ENCODE measurements at places on chromosomes 7 and 10. TPM values are rescaled to one million over a fixed set of nuclear protein-coding genes. Genes with fewer than 3 reads are reported as not detected.

Gene GIMAP6
- total RNA-seq = 21.5 TPM

GRCh38 chr7:9091282-9091681 lies 657.9 kb downstream of the NXPH1 start:
- no peak for DNase-seq

DNA sequence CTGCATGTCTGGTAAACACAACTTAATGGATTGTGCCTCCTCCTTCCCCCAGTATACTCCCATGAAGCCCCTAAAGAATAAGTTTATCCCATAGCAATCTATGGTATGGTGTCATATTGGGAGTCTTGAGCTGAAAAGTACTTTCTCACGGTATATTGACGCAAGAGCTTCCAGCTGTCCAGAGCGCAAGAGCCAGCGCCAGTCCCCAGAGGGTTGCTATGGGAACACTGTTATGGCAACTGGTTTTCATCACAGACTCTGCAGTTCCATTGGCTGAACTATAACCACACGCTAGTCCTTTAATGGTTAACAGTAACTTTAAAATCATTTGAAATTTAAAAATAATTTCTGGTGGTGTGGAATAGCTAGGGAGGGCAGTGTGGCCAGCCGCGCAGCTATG lies 46.9 kb downstream of the PRPF18 start:
- no peak for DNase-seq

DNA sequence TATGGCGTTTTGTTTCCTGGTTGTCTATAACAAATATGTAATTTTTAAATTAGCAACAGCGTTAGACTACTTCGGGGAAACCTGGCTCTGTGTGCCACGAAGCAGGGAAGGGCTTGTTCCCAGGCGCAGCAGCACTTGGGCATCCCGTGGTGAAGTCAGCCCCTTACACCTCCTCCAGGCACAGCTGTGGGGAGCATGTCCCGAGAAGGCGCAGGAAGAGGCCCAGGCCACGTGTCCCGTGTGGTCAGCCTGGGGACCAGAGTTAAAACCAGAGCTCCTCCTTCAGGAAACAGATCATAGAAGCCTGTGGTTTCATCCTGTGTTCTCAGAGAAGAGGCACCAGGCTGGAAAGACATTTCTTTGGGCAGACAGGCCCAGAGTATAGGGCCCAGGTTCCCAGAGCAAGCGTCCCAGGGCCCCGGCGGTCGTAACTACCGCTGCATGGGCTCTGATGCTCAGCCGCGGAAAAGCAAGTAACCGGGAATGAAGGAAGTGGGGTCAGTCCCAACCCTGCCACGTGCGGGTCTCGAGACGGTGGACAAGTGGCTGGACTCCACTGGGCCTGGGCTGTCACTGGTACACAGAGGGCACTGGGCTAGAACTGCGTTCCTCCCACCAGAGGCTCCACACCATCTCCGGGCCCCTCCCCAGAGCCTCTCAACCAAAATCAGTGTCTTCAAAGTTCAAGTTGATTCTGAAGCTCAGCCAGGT lies 7.1 kb downstream of the NUDT1 start:
- peak; percentile 33 for DNase-seq

DNA sequence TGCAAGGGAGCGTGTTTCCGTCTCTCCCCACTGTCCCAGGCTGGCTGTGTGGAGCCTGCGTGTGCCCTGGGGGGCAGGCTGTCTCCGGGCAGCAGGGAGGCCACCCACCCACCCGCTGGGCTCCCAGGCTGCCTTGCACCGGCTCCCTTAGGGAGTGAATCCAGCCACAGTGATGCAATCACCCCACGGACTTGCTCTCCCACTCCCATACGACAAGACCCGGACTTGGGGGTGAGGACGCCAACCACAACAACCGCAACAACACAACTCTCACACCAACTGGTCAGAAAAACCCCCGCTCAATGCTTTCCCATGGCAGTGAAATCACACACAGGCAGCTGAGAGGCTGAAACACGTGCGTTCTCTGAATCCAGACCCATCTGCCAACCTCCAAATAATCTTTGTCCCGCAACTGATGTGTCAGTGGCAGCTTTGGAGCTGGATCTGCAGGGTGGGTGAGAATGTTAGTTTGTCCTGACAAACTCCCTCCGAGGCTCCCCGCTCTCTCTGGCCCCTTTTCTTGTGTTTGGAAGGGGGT lies 62.7 kb upstream of the DDC start:
- no peak for DNase-seq

- no peak for DNase-seq
These were observed 167.7 kb downstream of the NXPH1 start for GRCh38 chr7:8601121-8601520.

DNA sequence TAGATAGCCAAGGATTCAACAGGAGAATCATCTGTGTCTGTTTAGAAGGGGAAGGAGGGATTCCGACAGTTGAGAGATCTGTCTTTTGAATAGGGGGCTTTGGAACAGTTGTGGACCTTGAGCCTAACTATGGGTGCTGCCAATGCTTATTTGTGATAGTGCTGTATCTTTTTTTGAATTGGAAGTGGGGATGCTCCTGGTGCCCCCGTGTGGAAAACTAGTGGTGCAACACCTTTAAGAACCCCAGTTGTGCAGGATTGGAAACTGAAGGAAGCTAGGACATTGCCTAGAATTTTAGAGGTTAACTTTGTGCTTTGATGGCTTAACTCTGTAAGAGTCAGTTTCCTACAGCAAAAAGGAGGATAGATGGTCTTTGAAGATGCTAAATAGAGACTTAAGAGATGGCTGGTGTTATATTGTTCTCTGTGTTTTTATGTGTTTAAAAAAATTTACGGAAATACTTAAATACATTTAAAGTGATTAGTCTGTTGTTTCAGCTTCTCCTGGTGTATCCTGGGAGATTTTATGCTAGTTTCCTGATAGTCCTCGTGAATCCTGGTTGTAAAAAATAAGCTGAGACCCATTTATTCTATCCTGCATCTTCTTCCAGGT lies 69.3 kb downstream of the AP3M1 start:
- peak; percentile 56 for DNase-seq

DNA sequence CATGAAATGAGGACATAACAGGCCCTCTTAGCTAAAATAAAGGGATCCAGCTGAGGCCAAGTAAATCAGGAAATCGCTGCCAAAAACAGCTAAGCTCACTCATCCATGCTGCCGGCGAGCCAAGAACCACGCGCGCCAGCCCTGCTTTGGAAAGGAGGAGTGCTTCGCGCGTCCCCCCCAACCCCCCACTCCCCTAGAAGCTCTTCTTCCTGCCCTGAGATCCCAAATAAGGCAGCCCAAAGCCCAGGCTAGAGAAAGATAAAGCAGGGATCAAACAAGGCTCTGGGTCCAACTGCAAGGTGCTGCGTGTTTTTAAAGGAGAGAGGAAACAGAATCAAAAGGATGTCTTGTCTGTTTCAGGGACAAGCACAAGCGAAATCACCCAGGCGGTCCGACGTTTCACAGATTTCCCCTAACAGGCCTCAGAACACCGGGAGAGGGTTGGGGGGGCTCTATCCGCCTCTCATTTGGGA lies 168.3 kb upstream of the AUTS2 start:
- no peak for DNase-seq

DNA sequence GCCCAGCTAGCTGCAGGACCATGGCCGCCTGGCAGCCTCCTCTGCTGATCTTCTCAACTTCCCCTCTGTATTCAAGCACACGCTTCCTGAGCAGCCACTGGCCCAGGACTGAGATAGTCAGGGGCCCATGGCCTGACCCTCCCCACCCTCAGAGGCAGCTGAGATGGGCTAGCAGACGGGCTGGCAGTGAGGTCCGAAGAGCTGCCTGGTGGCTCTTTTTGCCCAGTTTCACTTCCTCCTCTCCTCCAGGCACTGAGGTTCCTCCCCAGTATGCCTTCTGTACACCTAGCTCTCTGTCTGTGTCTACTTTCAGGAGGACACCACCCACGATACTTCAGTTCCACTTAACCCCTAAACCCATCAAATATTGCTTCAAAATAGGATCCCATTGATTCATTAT lies 395.6 kb downstream of the TNS3 start:
- DNase-seq = no peak

GRCh38 chr7:47153576-47153975 lies 428.3 kb downstream of the TNS3 start:
- DNase-seq = no peak

- no peak for DNase-seq
These were observed 102.5 kb downstream of the SAMD9 start for GRCh38 chr7:93015101-93015778.

- DNase-seq = no peak
These were observed 98.8 kb downstream of the ADK start for GRCh38 chr10:74249865-74250264.

Gene CADPS2
- not detected for total RNA-seq

Gene TAF3
- total RNA-seq = 12.7 TPM

Gene IRF5
- 7.7 TPM for total RNA-seq

Gene PRF1
- total RNA-seq = 107 TPM

GRCh38 chr7:158587162-158588084 lies at the start of gene PTPRN2:
TSS of gene PTPRN2 (minus strand) at chr7:158587823.
- DNase-seq = peak; percentile 55

Gene C7orf57
- 0.74 TPM for total RNA-seq

DNA sequence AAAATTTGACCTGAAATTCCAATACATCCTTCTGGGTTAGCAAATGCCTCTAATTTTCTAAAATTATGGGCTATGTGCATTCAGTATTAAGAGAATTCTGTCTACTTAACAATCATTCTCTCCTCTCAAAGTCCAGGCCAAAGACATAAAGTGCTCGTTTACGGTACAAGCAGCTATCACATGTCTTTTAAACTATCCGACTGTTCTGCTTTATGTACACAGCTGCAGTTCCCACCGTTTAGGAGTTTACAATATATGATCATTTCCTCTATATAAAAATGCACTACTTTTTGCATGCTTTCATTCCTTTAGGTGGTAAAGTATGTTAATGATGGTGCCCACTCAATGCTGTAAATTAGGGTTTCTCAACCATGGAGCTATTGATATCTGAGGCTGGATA lies 34.0 kb downstream of the CDK6 start:
- no peak for DNase-seq

- no peak for DNase-seq
These were observed 18.1 kb upstream of the ITGB8 start for GRCh38 chr7:20312562-20312961.

DNA sequence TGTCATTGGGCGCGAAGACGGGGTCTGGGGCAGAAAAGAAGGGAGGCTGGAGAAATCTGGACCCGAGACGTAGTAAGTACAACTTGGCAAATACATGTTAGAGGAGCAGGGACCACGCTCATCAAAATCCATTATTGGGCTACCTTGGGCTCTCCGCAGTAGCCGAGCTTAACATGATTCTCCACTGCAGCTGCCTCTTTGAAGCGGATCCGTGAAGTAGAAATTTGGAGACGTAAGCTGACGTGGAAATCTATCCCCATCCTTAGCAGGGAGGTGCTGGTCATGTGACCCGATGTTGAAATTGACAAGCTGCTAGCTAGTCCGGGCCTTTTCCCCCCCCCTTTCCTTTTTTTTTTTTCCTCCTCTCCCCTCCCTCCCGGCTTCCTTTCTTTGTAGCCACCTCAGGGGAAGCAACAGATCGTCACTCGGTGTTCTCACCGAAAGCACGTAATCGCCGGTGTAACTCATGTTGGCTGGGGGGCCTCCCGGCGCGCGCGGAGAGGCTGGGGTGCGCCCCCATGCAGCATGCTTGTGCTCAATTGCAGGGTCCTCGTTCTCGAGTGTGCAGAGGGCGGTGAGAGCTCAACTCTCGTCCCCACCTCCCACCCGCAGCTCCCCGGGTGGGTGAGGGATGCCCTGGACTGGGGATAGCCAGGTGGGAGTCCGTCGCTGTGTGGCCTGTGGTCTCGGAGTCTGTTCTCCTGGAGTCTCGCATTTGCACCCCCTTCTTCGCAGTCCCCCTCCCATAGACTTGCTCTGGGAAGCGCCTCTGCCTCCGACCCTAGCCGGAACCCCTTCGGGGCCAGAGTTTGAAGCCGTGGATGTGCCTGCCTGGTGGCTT lies at the start of gene HOXA11:
HOXA11 (minus strand) TSS at position 220 of the 841 bp plus-strand sequence; CDS start at position 132, 88 bp downstream.
- DNase-seq = peak; percentile 48

- DNase-seq = no peak
These were observed 646.0 kb downstream of the KCNMA1 start for GRCh38 chr10:76991621-76992020.

GRCh38 chr10:10039595-10039994 lies 978.1 kb upstream of the CELF2 start:
- no peak for DNase-seq

GRCh38 chr10:81963606-81964005 lies 88.6 kb downstream of the NRG3 start:
- no peak for DNase-seq

DNA sequence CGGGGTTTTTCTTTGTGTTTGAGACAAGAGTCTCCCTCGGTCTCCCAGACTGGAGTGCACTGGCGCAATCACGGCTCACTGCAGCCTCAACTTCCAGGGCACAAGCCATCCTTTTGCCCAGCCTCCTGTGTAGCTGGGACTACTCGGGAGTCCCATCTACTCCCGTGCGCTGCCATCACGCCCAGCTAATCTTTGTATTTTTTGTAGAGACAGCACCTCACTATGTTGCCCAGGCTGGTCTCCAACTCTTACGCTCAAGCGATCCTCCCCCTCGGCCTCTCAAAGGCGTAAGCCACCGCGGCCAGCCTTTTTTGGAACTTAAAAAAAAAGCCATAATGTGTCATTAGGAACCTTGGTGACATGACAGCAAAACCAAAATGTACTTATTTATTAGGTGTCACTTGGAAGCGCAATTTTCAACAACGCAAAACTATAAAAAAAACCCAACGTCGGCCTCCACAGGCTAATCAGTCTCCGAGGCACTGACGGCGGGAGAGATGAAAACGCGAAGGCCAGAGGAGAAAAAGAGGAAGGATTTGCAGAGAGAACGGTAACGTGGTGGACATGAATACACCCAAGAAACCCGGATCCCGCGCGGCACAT lies 911 bp upstream of the HNRNPH3 start:
- peak; percentile 31 for DNase-seq

GRCh38 chr7:26624839-26625238 lies 239.6 kb downstream of the SKAP2 start:
- no peak for DNase-seq

DNA sequence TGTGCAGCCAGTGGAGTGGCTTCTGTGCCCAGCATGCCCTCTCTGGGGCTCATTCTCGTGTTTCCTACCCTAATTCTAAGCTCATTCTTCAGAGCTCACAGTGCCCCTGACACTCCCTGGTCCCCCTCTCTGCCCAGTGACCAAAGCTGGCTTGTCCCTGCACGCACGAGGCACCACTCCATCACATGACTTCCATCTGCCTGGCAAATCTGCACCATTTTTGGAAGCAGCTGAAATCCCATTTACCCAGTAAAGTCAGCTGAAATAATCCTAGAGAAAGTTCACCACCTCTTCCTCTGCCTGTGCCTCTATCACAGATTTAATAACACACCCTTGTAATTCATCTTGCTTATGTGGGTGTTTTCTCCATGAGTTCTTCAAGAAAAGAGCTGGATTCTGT lies 616.9 kb downstream of the PTPRN2 start:
- DNase-seq = no peak

GRCh38 chr7:116188-116981 lies 76.0 kb upstream of the FAM20C start:
- DNase-seq = no peak

GRCh38 chr10:54958844-54959243 lies 157.8 kb upstream of the PCDH15 start:
- no peak for DNase-seq

- no peak for DNase-seq
These were observed 47.1 kb downstream of the MKLN1 start for GRCh38 chr7:131374821-131375220.

- peak; percentile 11 for DNase-seq
These were observed 864 bp downstream of the PSTK start for GRCh38 chr10:122981066-122981464.

Measured in activated CD8-positive, alpha-beta T cell treated with anti-CD3 and anti-CD28 coated beads for 36 hours (primary cell).